BE2C (cell line): ENCODE measurements at places on chromosomes 11 and 22.
A peak's percentile ranks its signal among the peaks of the same experiment; 100 is the strongest.

DNA sequence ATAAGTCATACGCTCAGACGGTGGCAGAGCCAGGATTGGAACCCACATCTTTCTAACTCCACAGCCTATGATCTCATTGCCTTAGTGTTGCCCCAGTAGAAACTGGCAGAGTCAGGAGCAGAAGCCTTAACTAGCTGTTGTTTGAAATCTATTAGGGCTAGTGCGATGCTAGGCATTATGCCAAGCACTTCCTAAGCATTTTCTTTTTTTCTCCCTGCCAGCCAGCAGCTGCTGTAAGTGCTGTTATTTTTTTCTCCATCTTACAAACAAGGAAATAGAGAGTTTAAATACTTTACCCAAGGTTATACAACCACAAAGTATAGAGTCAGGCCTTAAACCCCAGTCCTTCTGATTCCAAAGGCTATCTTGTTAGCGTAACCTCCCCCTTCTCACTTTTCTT, 161.0 kb upstream of the SORL1-AS1 start:
- DNase-seq = no peak

- no peak for DNase-seq
Measured at GRCh38 chr22:39718921-39719475, 148.4 kb downstream of the CACNA1I start.

- no peak for DNase-seq
Measured at GRCh38 chr11:73345481-73346160, 30.6 kb upstream of the RELT start.

DNA sequence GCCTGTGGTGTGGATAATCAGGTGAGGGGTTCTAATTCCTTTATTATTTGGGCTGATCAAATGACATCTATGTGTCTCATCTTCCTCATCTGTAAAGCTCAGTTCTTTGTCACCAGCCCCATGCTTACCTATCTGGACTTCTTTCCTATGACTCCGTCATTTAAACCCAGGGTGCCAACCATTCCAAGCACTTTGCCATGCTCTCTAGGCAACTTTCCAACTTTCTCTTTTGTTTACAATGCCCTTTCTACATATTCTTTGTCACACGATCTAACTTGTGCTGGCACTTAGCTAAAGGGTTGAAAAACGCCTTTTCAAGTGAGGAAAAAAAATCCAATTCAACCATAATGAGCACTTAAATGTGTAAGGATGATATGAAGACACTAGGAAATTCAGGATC, 27.9 kb downstream of the EXPH5 start:
- no peak for DNase-seq

DNA sequence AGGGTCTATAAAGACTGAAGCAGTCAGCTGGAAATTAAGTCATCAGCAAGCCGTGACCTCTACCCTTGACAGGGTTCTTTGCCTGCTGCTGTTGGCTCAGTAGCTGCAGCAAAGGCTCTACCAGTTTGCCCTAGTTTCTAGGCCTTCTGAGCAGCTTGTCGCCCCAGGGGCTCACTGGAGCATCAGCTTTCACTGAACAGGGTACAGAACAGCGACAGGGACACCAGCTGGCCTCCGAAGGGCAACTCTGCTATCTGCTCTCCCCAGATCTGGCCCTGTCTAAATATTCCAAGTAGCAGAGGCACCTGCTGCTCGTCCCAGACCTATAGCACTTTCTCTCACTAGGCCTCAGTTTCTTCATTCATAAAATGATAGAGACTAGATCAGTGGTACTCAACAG, 42.4 kb downstream of the SMCO4 start:
- DNase-seq = peak; percentile 31

DNA sequence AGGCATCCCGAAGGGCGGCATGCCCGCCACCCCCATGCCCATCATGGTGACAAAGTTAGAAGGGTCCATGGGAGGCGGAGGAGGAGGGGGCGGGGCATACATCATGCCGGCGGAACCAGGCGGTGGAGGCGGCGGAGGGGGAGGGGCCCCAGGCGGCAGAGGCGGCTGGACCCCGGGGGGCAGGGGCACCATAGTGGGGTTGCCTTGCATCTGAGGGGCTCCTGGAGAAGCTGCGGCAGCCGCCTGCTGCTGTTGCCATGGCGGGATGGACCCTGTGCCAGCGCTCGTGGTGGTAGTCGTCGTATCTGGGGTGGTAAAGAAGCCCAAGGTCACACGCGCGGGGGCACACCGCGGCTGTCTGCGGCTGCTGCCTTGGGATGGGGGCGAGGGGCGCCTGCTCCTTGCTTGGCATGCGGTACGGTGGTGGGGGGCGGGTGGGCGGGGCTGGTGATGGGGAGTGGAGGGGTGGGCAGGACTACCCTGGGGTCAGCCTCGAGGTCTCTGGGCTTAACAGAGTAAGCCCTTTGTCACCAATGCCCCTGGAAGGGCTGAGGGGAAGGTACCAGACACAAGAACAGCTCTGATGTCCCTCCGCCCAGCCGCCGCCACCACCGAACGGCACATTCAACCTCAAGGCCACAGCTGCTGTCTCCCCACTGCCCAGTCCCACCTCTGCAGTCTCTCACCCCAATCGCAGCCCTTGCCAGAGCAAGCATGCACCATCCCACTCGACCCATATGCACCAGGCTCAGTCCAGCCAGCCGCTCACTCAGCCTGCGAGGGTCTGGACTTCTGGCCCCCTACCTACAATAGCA, 6.3 kb upstream of the PYGM start:
- no peak for DNase-seq

GRCh38 chr11:107651672-107652071, 60.2 kb downstream of the SLN start:
- DNase-seq = no peak

DNA sequence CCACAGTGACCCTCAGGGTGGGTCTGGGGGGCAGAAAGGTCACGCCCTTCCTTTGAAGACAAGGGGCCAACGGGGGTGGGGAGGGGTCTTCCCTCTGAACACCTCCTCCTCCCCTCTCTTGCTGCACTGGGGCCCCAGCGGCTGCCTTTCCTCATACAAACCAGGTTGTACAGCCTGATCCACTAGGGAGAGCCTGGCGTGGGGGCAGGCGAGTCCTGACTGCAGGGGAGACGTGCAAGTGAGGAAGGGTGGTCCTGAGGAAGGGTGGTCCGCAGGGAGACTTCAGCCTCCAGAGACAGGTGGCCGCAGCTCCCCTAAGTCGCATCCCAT, 43.6 kb upstream of the LINC01488 start:
- no peak for DNase-seq

- no peak for DNase-seq
Measured at GRCh38 chr11:119460097-119460496, 37.1 kb upstream of the THY1 start.

- DNase-seq = no peak
Measured at GRCh38 chr11:44256673-44257291, 53.2 kb downstream of the ALX4 start.

DNA sequence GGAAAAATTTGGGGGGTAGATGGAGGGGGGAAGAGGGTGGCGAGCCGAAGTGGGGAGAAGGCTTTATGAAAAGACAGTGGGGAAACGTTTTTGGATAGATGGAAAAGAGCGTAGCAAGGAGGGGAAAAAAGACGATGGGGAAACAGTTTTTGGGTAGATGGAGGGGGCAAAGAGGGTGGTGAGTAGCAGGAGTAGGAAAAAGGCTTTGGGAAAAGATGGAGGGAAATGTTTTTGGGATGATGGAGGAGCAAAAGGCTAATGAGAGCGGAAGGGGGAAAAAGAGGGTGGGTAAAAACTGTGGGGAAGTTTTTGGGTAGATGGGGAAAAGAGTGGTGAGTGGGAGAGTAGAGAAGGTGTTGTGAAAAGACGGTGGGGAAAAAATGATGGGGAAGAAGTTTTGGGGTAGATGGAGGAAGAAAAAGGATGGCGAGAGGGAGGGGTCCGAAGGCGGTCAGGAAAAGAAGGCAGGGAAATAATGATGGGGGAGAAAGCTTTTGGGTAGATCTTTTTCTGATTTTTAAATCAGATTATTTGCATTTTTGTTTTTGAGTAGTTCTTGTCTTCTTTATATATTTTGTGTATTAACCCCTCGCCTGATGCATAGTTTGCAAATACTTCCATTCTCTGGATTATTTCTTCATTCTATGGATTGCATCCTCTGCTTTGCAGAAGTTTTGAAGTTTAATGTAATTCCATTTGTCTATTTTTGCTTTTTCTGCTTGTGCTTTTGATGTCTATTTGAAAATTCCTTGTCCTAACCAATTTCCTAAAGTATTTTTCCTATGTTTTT, 115.3 kb upstream of the SERPIND1 start:
- DNase-seq = no peak

DNA sequence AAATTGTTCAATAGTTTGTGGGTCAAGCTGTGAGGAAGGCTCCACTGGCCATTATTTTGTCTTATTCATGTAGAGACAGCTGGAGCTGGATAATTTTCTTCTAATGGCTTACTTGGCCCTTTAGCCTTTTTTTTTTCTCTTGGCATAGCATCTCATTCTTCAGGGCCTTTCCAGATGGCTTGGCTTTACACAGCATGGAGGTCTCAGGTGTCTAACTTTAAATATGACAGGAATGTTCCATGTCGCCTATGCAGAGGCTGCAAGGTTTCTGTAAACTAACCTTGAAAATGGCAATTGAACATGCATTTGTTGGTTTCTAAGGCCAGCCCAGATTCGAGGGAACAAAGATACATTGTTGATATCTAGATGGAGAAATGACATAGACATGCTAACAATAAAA, 247.9 kb upstream of the CNTN5 start:
- no peak for DNase-seq

- DNase-seq = no peak
Measured at GRCh38 chr11:133996671-133997070, 39.9 kb upstream of the IGSF9B start.

- DNase-seq = no peak
Measured at GRCh38 chr11:10568486-10568941, at the start of gene LYVE1. Gene LYVE1, minus strand, starts transcription at chr11:10568665. Its CDS starts 133 bp downstream, at chr11:10568532.

DNA sequence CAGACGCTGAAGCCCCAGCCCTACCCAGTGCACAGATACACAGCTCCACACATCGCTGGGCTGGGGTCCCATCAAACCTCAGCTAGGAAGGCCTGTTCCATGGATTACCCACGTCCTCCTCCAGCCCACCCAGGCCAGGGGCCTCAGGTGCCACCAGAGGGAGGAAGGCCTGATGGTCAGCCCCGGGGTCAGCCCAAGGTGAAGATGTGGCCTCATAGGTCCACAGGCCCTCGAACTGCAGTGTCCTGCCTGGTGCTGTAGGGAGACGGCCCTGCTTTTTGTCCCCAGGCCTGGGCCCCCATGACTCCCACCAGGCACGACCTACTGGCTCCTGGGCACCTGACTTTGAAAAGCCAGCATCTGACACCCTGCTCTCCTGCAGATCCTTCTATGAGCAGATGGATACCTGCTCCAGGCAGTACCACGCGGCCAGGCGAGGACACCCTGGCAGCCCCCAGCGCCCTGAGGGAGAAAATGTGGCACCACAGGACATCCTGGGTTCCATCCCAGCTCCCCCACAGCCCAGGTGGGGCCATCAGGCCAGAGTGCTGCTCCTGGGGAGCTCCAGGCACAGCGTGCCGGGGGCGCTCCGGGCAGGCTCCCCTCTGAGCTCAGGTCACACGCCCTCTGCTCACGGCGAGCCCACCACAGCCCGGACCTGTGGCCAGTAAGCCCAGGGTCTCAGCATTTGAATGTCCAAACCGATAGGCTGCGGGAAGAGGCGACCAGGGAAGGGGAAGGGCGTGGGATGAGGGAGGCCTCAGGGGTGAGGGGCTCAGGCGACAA, 15.8 kb upstream of the MOB2 start:
- DNase-seq = no peak

DNA sequence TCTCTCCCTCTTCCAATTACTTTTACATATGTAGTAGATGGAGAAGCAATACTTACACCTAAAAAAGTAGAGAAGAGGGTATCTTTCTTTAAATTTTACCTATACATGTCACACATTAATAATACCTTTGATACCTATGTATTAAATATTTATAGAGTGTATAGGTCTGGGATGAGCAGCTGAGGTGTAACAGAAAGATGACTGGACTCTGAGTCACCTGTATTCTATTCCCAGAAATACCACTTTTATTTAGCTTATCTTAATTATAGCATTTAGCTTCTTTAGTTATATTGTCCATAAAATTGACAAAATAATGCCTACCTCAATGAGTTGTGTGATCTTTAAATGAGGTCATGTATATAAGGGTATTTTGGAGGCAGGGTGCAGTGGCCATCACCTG, 30.6 kb upstream of the YAP1 start:
- no peak for DNase-seq

- DNase-seq = no peak
Measured at GRCh38 chr11:86365546-86365945, 9.1 kb upstream of the CCDC81 start.

GRCh38 chr11:91081440-91082043, 858.7 kb upstream of the CHORDC1 start:
- DNase-seq = peak; percentile 24

GRCh38 chr11:36238036-36238631, 51.1 kb downstream of the COMMD9 start:
- no peak for DNase-seq

DNA sequence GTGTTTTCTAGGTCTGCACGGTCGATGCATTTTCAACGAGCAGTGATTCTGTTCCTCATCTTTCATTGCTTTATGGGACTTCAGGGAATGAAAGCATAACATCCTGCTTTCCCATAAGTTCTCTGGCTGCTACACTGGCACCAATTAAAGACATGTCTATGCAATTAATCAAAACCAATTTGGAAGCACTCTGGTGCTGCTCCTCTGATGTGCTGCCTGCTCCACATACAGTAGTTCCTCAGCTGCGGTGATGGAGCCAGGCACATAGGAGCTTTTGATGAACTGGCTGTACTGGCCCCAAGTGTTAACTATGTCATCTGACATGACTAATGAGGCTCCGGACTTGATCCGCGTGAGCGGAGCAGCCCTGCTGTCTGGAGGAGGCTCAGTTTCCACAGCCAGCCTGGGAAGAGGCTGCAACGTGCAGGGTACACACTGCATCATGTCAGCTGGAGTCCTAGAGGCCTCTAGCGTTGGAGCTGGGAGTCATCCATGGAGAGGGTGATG, 29.8 kb downstream of the GVQW3 start:
- DNase-seq = peak; percentile 16

DNA sequence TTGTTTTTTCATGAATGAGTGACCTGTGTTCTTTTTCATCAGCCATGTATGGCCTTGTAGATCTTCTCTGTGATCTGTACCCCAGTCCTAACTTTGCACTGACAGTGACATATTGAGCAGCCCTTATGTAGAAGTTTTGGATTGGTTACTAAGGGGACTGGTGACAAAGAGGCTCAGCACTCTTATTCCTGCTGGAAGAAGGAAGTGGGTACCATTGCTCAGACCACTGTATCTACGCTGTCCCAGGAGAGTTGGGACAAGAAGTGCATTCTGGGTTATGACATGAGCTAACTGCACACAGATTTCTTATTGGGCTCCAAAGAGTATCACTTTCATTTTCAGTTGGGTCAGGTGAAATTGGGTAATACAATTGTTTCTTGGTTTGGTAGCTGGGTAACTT, 107.8 kb upstream of the RASSF10 start:
- no peak for DNase-seq
